ENCODE measurements at places on chromosomes 5 and 9.

DNA sequence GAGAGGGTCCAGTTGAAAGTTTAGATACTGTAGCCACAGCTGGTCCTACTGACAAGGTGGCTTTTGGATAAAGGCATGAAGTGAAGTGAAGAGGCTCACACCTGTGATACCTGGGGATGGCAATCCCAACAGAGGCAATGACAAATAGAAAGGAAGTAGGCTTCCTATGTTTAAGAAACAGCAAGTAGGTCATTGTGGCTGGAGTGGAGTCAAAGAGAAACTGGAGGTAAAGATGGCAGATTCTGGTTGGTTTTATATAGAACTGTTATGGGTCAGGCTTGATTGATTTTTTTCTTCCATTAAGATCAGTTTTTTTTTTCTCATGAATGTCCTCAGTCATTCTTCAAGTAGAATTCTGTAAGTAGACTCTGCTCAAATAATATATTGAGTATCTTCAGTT, 79.5 kb downstream of the ANXA1 start:
- DNase-seq, result no peak

GRCh38 chr5:55913466-55914413, 62.6 kb downstream of the IL31RA start:
- DNase-seq, result no peak

GRCh38 chr5:149808264-149808982, 78.3 kb downstream of the PPARGC1B start:
- no peak for DNase-seq

DNA sequence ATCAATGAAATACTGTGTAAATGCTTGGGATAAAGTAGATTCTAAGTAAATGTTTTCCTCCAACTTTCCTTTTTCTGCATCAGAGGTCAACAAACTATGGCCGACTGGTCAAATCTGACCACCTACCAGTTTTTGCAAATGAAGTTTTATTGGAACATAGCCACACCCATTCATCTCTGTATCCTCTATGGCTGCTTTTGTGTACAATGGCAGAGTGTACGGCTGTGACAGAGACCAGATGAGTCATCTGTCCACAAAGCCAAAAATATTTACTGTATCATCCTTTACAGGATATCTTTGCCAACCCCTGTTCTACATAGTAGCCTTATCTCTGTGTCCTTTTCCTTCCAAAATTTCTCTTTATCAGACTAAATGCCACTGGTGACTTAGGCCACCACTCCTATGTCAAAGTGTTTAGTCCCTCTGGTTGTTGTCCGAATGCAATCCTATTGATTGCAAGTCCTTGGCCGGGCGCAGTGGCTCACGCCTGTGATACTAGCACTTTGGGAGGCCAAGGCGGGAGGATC, 218.4 kb upstream of the KLF4 start:
- DNase-seq, result no peak

DNA sequence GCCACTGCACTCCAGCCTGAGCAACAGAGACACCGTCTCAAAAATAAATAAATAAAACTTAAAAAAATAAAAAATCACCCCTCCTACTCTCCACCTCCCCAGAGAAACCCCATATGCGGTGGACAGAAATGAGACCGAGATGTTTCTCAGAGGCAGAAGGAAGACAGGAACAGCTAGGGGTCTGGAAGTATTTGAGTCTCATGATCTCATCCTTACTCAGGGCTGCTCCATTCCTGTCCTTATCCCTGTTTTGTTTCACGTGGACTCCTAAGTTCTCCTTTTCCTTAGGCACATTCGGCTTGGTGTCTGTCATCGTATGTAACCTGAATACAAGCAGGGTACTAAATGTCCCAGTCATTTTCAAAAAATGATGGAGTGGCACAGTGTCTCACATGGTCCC, 76.1 kb downstream of the C9orf50 start:
- no peak for DNase-seq

GRCh38 chr9:20551835-20552234, 70.5 kb downstream of the MLLT3 start:
- no peak for DNase-seq

DNA sequence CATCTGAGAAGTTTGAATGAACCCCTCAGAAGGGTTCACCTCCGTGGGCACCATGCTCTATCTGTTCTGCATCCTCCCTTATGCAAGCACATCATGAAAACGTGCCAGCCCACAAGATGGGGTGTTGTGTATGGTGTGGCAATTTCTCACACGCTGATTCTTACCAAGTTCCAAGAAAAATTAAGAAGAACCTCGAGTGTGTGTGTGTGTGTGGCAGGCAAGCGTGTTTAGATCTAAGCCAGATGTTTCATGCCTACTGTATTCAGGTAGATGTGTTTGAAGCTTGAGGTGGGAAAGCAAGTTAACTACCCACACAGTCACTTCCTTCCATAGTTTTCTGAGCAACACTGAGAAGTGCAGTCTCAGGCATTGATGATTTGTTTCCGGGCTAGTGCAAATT, 77.7 kb upstream of the GNA14 start:
- no peak for DNase-seq

GRCh38 chr9:133494636-133495326, 15.9 kb upstream of the SLC2A6 start:
- DNase-seq, result no peak

- DNase-seq, result no peak
Measured at GRCh38 chr9:137317021-137317717, 15.1 kb upstream of the NRARP start.

DNA sequence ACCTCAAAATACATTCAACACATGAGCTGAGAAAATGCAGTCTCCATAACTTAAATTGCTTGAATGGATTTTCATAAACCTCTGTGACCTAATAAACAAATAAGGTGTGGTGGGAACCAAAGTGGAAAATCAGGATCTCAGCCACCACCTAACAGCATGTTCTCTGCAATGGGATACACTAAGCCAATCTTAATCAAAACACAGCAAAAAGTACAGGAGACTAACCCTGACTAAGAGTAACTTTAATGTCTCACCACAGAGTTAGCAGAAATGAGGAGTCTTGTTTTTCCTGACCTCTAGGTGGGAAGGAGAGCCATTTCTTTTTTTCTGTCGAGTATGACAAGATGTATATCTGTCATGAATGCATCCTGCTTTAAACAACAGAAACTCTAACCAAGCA, 48.5 kb downstream of the PLK2 start:
- no peak for DNase-seq

GRCh38 chr9:115673599-115673998, 480.0 kb upstream of the PAPPA start:
- DNase-seq, result no peak

- DNase-seq, result no peak
Measured at GRCh38 chr5:156169495-156169894, 157.5 kb upstream of the SGCD start.

DNA sequence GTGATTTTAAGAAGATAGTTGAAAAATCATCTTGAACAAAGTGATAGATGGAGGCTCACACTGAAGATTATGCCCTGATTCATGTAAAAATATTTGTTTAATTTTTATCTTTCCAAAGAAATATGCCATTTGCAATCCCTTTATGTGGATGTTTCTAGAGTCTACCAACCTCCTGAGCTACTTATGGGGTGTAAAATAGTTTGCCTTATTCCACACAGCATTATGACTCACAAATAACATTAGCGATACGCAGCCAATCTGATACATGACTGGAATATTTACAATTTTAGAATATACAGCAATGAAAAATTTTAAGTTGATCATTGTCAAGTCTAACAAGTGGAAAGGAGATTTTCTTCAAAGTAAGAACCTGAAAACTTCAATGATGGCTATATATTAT, 327.5 kb downstream of the EDIL3 start:
- DNase-seq, result no peak

- no peak for DNase-seq
Measured at GRCh38 chr9:89073397-89073796, 82.1 kb downstream of the S1PR3 start.

DNA sequence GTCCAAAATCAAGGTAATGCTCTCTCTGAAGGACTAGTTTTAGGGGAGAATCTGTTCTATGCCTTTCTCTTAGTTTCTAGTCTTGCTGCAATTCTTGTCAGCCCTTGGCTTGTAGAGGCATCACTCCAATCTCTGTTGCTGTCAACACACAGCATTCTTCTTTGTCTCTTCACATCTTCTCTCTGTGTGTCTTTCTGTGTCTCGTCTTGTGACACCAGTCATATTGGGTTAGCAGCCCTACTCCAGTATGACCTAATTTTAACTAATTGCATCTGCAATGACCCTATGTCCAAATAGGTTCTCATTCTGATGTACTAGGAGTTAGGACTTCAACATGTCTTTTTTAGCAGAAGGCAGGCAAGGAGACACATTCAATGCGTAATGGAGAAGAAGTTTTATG, 1110.6 kb downstream of the DTWD2 start:
- no peak for DNase-seq

DNA sequence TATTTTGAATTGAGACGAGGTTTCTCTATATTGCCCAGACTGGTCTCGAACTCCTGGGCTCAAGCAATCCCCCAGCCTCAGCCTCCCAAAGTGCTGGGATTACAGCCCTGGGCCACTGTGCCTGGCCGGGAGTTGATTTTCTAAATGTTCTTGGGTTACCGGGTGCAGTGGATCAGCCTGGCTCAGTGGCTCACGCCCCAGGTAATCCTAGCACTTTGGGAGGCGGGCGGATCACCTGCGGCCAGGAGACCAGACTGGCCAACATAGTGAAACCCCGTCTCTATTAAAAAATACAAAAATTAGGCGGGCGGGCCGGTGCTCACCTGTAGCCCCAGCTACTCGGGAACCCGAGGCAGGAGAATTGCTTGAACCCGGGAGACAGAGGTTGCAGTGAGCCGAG, 106.9 kb upstream of the LARP1 start:
- no peak for DNase-seq

DNA sequence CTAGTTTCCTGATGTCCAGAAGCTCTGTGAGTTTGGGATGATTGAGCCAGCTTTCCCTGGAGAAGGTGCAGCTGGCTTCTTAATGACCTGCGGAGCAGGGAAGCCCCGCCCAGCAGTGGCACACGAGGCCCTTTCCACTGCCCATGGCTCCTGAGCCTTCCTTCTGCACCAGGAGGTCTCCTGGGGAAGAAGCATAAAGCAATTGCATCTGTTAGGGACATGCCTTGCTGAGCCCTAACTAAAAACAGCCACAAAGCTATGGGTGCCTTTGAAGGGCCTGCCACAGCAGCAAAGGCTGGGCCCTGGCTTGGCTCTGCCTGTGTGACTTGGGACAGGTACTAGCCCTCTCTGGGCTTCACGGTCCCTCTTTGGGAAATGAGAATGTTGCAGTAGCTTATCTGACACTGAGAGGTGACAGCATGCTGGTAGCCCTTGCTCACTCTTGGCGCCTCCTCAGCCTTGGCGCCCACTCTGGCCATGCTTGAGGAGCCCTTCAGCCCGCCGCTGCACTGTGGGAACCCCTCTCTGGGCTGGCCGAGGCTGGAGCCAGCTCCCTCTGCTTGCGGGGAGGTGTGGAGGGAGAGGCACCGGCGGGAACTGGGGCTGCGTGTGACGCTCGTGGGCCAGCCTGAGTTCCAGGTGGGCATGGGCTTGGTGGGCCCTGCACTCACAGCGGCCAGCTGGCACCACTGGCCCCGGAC, 218.4 kb downstream of the FSTL4 start:
- DNase-seq, result no peak

DNA sequence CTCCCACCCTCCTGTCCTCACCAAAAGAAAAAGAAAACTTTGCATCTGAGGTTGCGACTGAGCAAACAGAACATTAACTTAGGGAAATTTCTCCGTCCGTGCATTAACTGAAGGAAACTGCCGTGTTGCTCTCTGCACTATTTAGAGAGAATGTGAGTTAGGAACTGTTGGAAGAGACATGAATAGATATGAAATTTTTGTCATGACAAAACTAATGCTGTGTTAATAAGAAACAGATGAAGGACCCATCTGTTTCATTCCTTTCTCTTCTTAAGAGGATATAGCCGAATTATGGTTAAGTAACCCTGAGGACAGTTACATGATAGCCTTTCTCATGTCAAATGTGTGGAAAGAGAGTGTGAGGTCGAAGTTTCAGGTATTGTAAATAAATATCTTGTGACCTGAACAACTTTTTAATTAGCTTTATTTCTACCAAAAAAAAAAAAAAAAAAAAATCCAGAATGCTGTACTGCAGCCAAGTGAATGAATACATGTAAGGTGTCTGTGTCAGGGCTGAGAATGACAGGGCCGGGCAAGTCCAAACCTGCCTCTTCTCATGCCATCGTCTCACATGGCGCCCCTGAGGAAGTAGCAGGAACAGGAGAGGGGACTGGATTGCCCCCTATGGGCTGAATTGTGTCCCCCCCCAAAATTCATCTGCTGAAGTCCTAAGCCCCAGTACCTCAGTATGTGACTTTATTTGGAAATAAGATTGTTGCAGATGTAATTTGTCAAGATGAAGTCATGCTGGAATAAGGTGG, 35.6 kb upstream of the ANKRD33B start:
- DNase-seq, result peak; percentile 49

GRCh38 chr9:127549218-127549617, 62.9 kb upstream of the STXBP1 start:
- no peak for DNase-seq

DNA sequence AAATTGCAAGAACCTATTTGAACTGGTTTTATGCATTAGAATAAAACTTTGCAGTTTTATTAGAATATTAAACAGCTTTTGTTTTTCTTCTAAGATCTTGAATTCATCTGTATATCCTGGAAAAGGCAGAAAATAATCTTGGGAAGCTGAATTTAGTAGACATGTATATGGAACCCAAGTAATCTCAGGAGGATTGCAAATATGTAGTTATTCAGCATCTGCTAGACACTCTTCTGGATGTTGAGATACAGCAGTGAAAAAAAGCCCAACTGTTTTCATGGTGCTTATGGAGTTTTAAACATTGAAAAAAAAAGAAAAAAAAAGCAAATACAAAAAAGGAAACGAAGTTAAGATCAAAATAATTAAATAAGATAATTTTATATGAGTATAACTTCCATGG, 922.2 kb upstream of the SEMA6A start:
- no peak for DNase-seq

DNA sequence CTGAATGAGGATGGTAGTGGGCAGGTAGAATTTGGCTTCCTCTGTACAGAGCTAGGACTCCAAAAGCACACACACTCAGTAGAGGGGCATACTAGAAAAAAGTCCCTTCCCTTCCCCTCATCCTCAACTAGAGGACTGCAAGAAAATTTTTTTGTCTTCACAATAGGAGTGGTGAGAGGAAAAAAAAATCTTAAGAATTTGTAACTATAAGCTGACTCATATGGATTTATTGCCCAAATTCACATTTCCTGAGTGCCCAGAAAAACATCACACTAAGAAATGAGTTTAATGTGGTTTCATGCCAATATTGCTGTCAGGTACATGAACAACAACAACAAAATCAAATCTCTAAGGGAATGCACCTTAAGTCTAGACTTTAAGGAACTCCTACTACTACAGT, 43.7 kb downstream of the RANBP6 start:
- DNase-seq, result no peak
